Lung microvascular endothelial cell (primary cell): ENCODE measurements at places on chromosomes 3 and 15. TPM values are rescaled to one million over a fixed set of nuclear protein-coding genes. Genes with fewer than 3 reads are reported as not detected.

P2RY13 gene
- not detected in 2 replicates for total RNA-seq

DNA sequence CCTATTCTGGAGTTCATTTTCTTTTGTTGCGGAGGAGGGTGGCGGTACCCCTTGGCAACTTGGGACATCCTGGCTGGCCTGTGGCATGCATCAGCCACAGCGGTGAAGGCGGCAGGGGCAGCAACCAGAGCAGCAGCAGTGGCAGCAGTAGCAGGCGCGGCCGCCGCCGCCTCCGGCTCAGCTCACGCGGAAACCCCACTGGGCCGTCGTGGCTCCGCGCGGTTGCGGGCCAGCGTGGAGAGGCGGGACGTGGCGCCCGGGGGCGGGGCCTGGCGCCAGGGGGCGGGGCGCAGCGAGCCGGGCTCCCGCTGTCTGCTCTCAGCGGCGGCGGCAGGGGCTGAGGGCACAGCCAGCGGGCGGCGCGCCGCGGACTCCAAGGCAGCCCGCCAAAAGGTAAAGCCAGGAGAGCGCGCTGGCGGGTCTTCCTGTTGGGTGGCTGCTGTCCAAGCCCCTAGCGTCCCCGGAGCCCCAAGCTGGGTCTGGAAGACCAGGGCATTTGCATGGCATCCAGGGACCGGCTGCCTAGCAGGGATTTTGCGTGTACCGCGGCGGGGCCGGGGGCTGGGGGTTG, 334.4 kb upstream of the THRB start:
- peak; percentile 12 for DNase-seq

- no peak for DNase-seq
These were observed 81.5 kb upstream of the AKAP13 start for GRCh38 chr15:85298941-85299340.

GRCh38 chr3:184506561-184506991, 55.0 kb upstream of the EPHB3 start:
- peak; percentile 17 for DNase-seq
